Globus pallidus (tissue), 1 donor: ENCODE measurements at places on chromosomes 7 and 10.
A peak's percentile ranks its signal among the peaks of the same experiment; 100 is the strongest.

DNA sequence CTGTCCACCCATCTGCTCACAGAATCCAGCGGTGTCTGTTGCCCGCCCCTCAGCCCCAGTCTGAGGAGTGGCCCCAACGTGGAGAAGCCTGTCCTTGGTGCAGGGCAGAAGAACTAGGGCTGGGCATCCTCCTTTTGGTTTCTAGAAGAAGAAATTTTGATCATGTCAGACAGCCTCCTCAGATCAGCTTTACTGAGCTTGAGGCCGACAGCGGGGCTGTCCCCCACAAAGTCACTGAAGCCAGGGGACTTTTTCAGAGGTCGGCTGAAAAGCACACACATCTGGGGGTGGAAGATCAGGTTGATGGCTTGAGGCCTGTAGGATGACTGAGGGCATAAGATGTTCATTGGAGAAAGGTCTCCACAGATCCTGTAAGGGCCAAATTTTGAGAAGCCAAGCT, 767.9 kb downstream of the GRID1 start:
- no peak for DNase-seq

GRCh38 chr7:77269360-77270093, 69.9 kb upstream of the FGL2 start:
- DNase-seq: peak; percentile 24

DNA sequence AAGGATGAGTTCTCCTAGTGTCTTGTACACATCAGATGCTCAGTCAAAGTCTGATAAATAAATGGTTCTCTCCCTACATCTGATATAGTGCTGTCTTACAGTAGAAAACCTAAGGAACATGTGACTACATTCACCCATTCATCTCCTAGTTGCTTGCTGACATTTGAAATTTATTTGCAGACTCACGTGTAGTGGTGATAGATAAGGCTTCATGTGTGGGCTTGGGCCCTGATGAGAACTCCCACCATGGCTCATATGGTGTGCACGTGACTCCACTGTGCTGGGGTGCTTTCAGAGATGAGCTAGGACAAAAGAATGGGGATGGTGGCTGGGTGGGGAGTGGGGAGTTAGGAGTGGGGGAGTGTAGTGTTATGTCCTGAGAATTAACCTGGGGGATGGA, 287.3 kb downstream of the RPS24 start:
- no peak for DNase-seq

- DNase-seq: peak; percentile 41
These were observed at the start of gene ZNF467 for GRCh38 chr7:149773446-149774236. Gene ZNF467 (minus strand): TSS chr7:149773588. CDS start chr7:149771032, 2,556 bp downstream.

GRCh38 chr10:126684171-126684745, 13.8 kb upstream of the C10orf90 start:
- no peak for DNase-seq

GRCh38 chr10:17708821-17709220, 43.2 kb upstream of the TMEM236 start:
- DNase-seq: no peak

- no peak for DNase-seq
These were observed 267.7 kb downstream of the ELMO1 start for GRCh38 chr7:37180828-37181549.
